Osteoblast (primary cell): ENCODE measurements at places on chromosomes 7 and 10. TPM values are rescaled to one million over a fixed set of nuclear protein-coding genes. Genes with fewer than 3 reads are reported as not detected.

DNA sequence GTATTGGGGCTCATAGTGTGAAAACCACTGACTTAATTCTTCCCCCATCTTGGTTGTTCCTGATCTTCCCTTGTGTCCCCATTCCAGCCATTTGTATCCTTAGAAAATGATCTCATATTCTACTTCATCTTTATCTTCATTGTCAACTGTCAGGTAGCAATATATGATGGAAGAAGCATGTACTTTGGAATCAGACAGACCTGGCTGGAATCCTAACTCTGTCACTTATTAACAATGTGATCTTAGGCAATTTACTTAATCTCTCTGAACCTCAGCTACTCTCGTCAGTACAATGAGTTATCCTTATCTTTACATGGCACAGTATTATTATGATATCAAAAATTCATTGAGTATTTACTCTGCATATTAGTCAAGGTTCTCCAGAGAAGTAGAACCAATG is 10.1 kb downstream of the CFTR start:
- no peak for DNase-seq

- no peak for DNase-seq
Observed at GRCh38 chr7:111394891-111395290, 167.4 kb downstream of the IMMP2L start.

DNA sequence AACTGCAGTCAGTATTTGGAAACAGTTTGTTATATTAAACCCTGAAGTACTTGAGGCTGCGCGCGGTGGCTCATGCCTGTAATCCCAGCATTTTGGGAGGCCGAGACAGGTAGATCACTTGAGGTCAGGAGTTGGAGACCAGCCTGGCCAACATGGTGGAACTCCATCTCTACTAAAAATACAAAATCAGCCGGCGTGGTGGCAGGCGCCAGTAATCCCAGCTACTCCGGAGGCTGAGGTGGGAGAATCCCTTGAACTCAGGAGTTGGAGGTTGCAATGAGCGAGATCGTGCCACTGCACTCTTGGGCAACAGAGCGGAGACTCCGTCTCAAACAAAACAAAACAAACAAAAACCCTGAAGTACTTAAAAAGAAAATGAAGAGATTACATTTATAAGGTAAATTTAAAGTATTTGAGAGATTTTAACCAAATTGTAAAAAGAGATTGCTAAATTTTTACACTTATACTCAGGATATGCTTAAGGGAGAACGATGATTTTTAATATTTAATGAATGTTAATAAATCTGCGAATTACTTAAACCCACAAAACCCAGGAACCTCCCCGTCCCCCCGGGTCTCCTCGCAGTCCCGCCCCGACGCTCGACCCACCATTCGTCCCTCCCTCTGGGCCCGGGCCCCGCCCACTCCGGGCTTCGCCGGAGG is 425 bp upstream of the MTG1 start:
- no peak for DNase-seq

DNA sequence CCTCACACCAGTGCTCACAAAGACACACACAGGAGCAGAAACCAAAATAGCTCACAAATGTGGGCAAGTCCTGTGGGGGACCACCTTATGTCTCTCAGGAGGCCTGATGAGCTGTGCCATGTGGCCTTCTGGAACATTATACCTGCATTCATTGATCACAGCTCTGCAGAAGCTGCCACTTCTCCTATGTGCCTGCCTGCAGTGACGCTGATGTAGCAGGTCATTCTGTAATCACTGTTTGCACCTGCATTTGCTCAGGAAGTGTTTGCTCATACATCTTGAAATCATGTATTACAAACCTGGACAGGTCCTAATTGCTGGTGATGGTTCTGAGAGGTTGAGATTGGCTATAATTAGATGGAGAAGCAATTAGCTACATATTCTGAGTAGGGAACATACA is 310.2 kb downstream of the AUTS2 start:
- DNase-seq = no peak

GDF2 gene
- not detected in 2 replicates for total RNA-seq

LRIT1 gene
- not detected in 2 replicates for total RNA-seq

GRCh38 chr7:2081526-2082135 is 151.1 kb downstream of the MAD1L1 start:
- DNase-seq = no peak

DNA sequence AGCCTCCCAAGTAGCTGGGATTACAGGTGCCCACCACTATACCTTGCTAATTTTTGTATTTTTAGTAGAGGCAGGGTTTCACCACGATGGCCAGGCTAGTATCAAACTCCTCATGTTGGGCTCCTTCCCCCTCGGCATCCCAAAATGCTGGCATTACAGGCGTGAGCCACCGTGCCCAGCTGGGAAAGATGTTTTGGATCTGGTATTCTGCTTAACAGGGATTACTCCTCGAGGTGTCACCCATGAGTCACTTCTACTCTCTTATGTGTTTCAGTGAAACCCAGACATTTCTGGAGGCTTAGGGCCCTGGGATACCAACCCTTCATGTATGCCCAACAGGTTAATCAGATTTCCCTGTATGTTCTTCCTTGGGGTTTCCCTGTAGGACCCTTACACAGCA is 11.8 kb upstream of the OPN4 start:
- peak; percentile 87 for DNase-seq

GRCh38 chr7:38027884-38028455 is 107.5 kb downstream of the EPDR1 start:
- DNase-seq = no peak

DNA sequence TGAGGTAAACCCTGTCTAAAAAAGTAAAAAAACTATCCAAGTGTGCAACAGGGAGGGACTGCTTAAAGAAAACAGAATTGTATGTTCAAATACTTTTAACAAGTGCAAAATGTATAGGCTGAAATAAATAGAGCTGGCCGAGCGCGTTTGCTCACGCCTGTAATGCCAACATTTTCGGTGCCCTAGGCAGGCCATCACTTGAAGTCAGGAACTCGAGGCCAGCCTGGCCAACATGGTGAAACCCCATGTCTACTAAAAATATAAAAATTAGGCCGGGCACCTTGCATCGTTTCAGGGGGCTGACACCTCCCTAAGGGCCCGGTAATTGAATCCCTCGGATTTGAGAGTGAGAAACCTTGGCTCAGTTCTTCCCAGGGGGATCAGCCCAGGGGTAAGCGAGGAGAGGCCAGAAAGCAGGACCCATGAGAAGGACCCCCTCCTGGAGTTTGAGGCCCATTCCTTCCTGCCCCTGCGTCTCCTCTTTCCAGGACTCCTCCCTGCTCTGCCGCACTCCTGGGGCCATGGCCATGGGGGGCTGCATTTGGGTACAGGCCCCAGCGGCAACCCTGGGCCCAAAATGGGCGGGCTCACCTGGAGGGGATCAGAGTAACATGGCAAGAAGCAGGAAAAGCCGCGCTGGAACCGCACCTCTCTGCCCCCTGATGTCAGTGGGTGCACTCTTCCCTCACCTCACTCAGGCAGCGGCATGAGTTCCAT is 75.5 kb upstream of the TMEM248 start:
- no peak for DNase-seq

DNA sequence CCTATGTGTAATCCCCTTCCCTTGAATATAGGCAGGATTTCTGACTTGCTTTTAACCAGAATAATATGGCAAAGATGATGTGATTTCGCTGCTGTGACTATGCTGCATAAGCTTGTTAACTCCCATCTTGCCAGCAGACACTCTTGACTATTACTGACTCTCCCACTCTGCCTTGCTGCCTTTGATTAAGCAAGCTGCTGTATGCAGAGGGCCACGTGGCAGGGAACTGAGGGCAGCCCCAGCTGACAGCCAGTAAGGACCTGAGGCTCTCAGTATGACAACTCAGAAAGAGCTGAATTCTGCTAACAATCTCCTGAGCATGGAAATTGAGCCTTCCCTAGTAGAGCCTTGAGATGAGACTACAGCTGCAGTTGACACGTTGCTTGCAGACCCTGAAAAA is 279.4 kb upstream of the CACNA2D1 start:
- no peak for DNase-seq

- DNase-seq = no peak
Observed at GRCh38 chr7:115574681-115575291, 455.8 kb downstream of the TFEC start.

C10orf105 gene
- under 0.01 TPM in 1 of 2 replicates, not detected in the other for total RNA-seq
